ENCODE measurements at places on chromosomes 2 and 18.

- DNase-seq, result no peak
Observed at GRCh38 chr2:200376513-200377354, 70.2 kb downstream of the SPATS2L start.

- DNase-seq, result no peak
Observed at GRCh38 chr18:12816451-12816850, 67.6 kb downstream of the PTPN2 start.

DNA sequence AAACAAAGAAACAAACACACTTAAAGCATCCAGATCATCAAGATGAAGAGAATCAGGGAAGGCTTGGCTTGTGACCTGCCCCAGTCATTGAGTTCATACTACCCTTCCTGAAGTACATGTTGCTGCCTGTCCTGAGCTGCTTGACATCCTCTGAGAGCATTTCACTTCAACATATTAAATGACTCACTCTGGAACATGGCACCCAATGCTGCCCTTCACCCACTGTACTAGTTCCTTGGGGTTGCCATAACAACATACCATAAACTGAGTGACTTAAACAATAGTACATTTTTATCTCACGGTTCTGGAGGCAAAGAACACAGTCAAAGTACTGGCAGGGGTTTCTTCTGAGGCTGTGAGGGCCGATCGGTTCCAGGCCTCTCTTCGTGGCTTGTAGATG lies 371.3 kb downstream of the RNF144A start:
- no peak for DNase-seq

DNA sequence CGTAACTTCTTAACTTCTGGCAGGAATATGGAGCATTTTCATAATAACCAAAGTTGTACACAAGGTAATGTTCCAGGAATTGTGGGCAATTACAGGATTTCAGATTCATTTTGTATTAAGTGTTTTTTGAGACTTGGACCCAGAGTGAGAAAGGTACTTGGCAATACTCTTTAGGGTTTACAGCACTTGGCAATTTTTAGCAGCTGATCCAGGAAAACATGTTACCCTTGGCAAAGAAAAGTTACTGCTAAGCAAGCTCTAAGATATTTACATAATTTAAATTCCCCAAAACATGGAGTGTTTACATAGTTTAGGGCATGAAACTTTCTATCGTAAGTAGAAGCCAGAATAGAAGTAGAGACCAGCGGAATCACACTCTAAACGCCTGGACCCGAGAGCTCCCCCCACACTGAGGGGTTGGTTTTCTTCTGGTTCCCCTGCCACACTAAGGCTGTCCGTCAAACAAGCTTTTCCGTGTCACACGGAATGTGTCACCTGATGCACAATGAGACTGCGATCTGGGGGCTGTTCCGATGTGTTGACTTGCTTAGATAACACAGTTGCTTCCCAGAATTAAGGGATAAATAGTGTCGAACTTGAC lies 177.1 kb downstream of the PTGR3 start:
- DNase-seq, result no peak

- DNase-seq, result no peak
Observed at GRCh38 chr18:34694591-34695165, 15.4 kb upstream of the DTNA start.

DNA sequence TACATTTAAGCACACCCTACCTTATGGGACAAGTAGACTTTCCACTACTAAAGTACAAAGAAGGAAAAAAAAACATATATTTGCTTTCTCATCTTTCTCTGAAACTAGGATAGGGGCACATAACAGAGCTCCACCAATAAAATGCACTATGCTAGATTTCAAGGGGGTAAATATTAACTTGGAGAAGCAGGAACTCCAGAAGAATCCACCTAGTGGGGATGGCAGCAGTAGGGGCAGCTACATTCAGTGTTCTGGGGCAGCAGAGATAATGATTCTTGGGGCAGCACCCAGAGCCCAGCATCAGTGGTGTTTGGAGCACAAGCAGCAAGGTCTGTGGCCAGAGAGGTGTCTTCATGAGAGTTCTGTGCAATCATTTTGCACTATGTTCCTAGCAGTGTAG lies 64.7 kb downstream of the DTNB start:
- no peak for DNase-seq

- no peak for DNase-seq
Observed at GRCh38 chr2:16559278-16560067, 106.2 kb downstream of the CYRIA start.
